ENCODE measurements at places on chromosomes 11 and 22.

DNA sequence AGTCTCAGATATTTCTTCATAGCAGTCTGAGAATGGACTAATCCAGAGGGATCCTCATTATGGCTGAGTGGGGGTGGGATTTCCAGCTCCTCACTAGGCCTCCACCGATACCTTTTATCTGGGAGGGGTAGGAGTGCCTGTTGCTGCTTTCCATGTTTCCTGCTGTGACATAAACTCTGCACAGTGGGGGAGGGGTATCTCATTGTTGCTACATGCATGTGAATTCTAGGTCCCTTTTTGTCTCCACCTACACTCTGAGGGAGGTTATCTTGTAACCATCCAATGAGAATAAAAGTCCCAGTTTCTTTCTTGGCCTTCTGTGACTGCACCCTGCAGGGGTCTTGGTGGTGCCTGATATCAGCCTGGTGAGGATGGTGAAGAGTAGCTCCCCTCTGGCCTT is 60.5 kb downstream of the ADAMTS15 start:
- no peak for DNase-seq

GRCh38 chr22:49276567-49276966 is 551.1 kb downstream of the BRD1 start:
- no peak for DNase-seq

- DNase-seq = no peak
Observed at GRCh38 chr11:43577566-43578264, 102.8 kb upstream of the HSD17B12 start.

DNA sequence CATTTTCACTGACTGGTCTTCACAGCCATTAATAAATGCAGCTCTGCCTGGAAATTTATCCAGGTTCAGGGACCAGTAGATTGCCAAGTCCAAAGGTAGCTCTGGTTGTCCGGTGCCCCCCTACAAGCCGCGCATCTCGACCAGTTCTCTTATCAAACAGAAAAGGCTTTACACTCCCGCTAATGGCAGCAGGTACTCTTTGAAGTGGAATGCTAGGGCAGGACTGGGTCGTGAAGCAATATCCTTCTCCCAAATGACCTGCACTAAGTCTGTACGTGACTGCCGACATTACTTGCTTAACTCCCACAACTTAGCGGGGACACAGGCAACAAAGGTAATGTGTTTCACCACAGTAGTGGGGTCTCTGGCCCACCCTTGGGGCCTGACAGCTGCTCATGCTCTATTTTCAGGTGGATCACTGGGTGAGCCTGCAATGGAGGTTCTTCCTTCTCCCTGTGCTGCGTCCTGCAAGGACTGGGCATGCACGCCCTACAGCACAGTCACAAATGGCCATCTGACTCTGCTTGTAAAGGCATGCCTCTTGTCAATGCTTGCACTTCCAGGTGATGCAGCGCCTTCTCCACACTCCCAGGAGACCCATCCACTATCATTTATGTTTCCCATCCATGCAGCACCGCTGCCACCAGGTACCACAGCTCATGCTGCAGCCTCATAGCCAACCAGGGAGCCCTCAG is 96.1 kb upstream of the CTSC start:
- no peak for DNase-seq

All from Kasumi-1 (cell line).